CD4-positive, alpha-beta T cell (primary cell): ENCODE measurements at places on chromosomes 7 and 10.

DNA sequence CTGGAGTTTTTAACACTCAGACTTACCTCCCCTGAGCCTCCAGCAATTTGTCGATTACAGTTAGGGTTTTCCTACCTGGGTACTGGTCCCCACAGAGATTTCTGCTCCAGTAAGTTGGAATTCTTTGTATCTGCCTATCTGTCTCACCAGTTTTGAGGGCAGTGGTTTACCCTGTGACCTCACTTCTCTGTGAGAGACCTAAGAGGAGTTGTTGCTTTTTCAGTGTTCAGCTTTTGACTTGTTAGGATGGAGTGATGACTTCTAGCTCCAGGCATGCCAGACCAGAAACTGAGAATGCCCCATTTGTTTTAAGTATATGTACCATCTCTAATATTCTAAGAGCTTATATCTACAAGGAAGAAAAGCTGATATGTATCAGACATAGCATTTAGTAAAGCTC is 42.9 kb downstream of the CSGALNACT2 start:
- H3K27ac ChIP-seq = no peak overlapping the region
- no peak for DNase-seq
- no peaks in the 10 kb centered on the region for H3K4me1 ChIP-seq

GRCh38 chr10:15558136-15558535 is 161.6 kb downstream of the ITGA8 start:
- no peak overlapping the region for H3K27ac ChIP-seq
- no peak overlapping the region for H3K4me3 ChIP-seq
- H3K36me3 ChIP-seq = no peaks in the 10 kb centered on the region
- H3K27me3 ChIP-seq = peaks cover 4% of the 10 kb centered on the region
- DNase-seq = no peak

GRCh38 chr10:116849248-116850057 is at the start of gene ENO4:
TSS of gene ENO4 (plus strand) at chr10:116849499. CDS start at chr10:116849567, 68 bp downstream.
- peaks cover 19% of the 10 kb centered on the region for H3K27me3 ChIP-seq
- H3K36me3 ChIP-seq = no peaks in the 10 kb centered on the region
- H3K4me1 ChIP-seq = peaks cover 9% of the 10 kb centered on the region
- DNase-seq = no peak
- H3K4me3 ChIP-seq = peak within 1 kb of the TSS; percentile 50
- H3K27ac ChIP-seq = no peak within 1 kb of the TSS

DNA sequence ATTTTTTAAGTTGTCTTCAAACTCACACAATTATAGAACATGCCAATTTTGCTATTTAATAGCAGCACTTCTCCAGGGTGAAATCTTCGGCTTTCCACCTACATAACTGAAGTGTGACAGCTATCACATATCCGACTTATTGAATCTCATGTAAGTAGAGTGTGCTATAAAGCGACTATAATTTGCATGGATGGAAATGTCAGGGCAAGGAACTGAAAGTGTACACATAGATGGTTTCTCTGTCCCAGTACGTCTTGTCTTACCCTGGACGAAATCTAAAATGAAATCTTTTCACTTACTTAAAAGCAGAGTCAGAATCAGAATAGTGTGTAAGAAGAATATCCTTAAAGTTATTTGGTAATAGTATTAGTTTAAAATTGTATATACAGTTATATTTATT is 132.3 kb downstream of the THSD7A start:
- DNase-seq = no peak
- no peaks in the 10 kb centered on the region for H3K27me3 ChIP-seq
- H3K4me1 ChIP-seq = no peaks in the 10 kb centered on the region
- H3K4me3 ChIP-seq = no peak overlapping the region
- no peak overlapping the region for H3K27ac ChIP-seq

- peaks cover 8% of the 10 kb centered on the region for H3K27me3 ChIP-seq
- no peak overlapping the region for H3K4me3 ChIP-seq
- H3K27ac ChIP-seq = no peak overlapping the region
- H3K36me3 ChIP-seq = no peaks in the 10 kb centered on the region
These were observed 28.8 kb upstream of the AMPH start for GRCh38 chr7:38659931-38660330.

- no peak overlapping the region for H3K27ac ChIP-seq
- H3K4me1 ChIP-seq = peaks cover 43% of the 10 kb centered on the region
- peaks cover 44% of the 10 kb centered on the region for H3K27me3 ChIP-seq
- H3K4me3 ChIP-seq = no peak overlapping the region
These were observed 4.3 kb upstream of the ELFN1 start for GRCh38 chr7:1665549-1666316.

- no peaks in the 10 kb centered on the region for H3K4me1 ChIP-seq
- H3K4me3 ChIP-seq = no peak overlapping the region
- H3K27ac ChIP-seq = no peak overlapping the region
- peaks cover 8% of the 10 kb centered on the region for H3K27me3 ChIP-seq
- no peak for DNase-seq
These were observed 140.9 kb downstream of the ADCYAP1R1 start for GRCh38 chr7:31192986-31193385.
